ENCODE measurements at places on chromosomes 13 and 19.
A peak's percentile ranks its signal among the peaks of the same experiment; 100 is the strongest.

- no peak for DNase-seq
These were observed 25.2 kb downstream of the COL4A1 start for GRCh38 chr13:110281736-110282135.

DNA sequence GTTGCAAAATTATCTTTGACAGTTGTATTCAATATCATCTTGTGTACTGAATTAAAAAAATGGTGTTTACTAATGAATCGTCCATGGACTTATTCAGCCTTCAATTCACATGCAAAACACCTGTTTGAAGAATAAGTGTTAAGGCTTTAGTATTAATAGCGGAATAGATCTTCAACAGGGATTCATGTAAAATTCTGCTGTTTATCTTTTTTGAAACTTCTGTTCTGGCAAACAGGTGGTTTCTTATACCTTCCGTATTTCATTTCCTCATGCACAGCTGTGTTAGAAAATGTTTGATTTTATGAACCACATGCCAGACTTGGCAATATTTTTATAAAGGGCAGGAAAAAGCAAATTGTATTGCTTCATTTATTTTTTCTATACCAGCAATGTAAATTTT lies 255.7 kb downstream of the DACH1 start:
- DNase-seq = no peak

DNA sequence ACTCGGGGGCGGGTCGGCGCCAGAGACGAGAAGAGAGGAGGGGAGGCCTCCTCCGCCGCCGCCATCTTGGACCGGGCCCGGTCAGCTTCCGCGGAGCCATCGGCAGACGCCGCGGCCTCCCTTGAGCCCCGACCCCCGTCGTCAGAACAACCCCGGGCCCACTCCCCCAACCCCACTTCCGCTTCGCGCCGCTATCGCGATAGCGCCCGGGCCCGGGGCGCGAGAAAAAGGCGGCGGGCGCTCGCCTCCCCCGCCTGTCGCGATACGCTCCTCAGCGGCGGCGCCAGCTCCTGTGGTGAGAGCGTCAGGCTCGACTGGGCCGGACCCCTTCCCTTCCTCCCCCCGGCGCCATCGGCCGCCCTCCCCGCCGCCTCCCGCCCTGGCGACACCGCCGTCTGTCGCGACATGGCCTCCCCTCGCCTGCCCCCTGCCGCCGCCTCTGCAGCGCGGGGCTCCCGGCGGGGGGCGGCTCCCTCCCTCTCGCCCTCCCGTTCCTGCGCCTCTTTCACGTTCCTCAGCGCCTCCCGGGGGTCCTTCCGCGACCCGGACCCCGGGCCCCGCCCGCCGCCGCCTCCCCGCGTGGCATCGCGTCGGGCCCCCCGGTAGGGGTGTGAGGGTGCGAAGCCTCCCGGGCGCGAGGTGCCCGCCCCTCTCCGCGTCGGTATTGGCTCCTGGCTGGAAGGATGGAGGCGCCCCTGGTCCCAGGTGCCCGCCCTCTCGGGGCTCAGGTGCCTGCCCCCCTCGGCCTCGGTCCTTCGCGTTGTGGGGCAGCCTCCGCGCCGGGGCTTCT lies at the start of gene CNOT3:
Gene CNOT3 (plus strand): TSS at position 64 of the 790 bp plus-strand sequence. CDS start 5,217 bp downstream, outside the sequence.
- DNase-seq = no peak

DNA sequence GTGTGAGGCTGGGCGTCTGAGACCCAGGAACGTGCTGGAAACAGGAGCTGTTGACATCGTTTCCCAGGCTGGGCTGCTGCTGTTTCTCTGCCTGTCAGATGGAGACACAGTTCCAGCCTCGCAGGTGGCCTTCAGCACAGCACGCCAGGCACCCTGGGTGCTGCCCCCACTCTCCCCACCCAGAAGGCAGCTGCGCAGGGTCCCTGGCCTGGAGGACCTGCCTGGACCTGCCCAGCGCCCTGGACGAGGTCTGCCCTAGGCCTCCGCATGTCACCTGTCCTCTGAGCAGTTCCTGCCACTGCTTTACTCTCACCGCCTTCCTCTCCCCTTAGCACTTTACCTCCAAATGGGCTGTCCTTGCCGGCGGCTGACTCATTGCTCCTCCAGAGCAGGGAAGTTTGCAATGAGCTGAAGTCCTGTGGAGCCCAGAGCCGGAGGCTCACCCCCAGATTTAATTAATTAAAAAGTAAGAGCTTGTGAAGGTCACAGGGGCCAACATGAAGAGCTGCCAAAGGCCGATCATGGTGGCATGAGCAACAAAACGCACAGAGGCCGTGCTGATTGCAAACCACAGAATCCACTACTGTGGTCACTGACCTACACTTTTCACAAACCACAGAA lies 32.2 kb downstream of the C13orf46 start:
- DNase-seq = no peak

DNA sequence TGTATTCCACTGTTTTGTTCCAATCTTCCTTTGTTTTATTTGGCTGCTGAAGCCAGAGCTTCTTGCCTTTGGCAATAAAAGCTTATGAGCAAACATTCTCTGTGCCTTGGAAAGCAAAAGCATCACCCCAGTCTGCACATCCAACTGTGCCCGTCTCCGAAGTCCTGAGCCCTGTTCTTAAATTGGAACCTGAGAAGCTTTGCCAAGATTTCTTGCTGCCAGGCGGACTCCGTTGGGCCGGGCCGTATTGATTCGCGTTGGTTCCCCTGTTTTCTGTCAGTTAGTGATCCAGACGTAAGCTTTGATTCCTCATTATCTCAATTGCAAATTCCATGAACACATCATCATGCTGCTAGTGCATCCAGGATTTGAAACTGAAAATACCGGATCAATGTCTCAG lies 793.0 kb downstream of the OLFM4 start:
- DNase-seq = no peak

DNA sequence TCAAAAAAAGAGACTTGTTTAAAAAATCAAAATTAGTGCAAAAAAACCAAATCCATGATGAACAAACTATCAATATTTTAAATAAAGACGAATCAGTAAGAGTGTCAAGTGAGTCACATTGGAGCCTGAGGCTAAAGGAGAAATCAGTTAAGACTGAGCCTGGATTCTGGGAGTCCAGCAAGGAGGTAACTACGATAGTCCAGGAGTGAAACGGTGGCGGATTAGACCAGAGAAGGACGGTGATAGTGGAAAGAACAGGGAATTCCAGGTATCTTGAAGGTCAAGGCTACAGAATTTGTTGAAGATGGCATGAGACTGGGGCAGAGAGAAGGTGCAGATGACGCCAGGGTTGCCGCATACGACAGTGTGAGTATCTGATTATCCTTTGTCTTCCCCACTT lies 7.0 kb upstream of the NPAS1 start:
- DNase-seq = no peak

DNA sequence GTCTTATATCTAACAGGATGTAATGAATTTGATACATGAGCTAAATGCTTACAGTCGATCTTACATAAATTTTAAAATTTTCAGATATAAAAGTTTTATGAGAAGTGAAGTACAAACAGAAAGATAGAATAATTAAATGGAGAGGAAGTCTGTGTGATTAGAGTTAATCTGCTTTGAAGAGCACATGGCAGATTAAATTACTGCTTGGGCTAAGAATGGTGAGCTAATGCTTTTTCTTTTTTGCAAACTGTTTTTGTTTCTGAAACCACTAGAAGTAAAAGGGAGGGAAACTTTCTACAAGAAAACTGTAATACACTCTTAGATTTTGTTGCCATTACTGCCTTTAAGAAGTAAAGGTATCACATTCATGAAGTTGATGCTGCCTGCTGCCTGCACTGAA lies 96.3 kb upstream of the SPRY2 start:
- no peak for DNase-seq

GRCh38 chr13:40063278-40063698 lies 407.8 kb downstream of the COG6 start:
- no peak for DNase-seq

DNA sequence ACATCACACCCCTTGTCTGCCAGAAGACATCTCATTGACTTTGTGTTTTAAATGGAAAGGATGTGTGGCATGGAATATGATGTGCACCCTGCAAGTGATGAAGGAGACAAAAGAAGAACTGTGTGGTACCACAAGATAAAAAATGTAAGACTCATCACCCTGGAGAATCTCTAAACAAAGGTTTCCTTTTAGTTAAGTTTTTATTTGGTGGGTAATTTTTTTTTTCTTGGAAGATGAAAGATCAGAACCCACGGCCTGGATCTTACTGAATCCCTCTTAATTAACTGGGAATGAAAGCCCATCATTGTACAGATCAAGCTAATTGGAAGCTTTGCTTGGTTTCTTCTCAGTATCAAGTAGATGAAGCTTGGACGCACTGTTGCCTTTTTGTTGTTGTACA lies 129.6 kb downstream of the DCLK1 start:
- no peak for DNase-seq

DNA sequence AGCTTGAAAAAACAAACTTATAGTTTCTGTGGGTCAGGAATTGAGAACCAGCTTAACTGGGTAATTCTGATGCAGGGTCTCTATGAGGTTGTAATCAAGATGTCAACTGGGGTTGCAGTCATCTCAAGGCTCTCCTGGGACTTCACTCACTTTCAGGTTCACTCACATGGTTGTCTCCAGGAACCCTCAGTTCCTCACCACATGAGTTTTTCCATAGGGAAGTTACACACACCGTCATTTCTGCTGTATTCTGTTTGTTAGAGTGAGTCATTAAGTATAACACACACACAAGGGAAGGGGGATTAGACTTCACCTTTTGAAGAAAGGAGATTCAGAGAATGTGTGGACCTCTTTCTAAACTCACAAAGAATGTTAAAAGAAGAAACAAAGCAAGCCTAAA lies 34.9 kb upstream of the MLNR start:
- no peak for DNase-seq

DNA sequence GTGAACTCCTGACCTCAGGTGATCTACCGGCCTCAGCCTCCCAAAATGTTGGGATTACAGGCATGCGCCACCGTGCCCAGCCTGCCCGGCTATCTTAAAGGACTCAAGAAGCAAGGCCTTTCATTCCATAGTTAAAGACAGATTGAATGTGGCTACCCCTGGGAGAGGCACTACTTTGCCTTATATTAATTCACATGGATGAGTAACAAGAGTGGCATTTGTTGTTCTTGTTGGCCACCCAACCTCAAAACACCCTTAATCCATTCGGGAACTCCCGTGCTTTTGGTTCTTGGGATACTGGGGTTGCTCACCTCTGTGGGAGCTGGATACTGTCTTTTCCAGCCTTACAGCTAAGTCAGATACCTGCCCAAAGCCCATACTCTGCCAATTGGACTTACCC lies 34.4 kb upstream of the ABCC4 start:
- no peak for DNase-seq

DNA sequence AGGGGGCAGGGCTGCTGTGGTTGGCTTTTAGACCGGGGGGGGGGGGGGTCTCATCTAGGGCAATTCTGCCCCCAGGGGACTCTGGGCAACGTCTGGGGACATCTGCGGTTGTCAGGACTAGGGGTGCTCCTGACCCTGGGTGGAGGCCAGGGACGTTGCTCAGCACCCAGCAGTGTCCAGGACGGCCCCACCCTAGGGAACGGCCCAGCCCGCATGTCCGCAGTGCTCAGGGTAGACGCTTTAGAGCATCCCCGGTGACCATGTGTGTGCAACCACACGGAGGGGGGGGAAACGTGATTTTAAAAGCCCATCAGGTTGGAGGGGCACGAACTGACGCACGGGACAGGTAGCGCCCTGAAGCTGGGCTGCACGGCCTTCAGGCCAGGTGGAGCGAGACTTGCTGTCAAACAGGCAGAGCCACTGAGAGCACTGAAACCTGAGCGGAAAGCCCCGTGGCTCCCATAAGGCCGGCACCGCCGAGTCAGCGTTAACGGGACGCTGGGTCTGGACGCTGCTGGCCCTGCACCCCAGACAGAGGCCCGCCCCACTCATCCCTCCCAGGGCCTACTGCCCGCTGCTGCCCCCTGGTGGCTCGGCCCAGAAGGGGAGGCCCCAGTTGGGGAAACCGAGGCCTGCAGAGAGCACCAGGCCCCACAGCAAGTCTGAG lies 8.3 kb downstream of the CACTIN start:
- DNase-seq = peak; percentile 69

DNA sequence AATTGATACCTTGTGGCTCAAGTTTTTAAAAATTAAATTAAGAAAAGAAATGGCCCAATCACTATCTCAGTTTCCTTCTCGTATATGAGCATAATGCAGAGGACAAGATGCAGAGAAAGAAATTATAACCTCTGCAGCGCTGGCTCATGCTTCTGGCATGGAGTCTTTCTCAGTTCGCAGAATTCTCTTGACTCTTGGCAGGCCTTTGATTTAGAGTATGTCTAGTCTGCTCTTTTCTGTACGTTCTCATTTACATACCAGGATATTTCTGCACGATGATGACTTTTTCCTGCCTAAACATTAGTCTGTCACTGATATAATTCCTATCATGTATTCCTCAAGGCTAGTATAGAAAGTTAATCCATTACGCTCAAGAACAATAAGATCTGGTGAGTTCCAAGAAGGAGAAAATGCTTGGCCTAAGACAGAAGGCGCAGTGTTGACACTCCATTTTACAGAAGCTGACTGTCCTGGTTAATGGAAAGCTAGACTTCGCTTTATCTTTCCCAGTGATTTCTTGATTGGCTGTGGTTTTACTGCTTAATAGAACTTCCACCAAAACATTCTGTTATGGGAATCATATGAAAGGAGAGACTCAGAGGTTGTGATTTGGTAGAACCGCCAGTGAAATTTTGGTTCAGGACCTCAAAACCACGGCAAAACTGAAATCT lies 1.7 kb upstream of the SMAD9 start:
- DNase-seq = no peak

DNA sequence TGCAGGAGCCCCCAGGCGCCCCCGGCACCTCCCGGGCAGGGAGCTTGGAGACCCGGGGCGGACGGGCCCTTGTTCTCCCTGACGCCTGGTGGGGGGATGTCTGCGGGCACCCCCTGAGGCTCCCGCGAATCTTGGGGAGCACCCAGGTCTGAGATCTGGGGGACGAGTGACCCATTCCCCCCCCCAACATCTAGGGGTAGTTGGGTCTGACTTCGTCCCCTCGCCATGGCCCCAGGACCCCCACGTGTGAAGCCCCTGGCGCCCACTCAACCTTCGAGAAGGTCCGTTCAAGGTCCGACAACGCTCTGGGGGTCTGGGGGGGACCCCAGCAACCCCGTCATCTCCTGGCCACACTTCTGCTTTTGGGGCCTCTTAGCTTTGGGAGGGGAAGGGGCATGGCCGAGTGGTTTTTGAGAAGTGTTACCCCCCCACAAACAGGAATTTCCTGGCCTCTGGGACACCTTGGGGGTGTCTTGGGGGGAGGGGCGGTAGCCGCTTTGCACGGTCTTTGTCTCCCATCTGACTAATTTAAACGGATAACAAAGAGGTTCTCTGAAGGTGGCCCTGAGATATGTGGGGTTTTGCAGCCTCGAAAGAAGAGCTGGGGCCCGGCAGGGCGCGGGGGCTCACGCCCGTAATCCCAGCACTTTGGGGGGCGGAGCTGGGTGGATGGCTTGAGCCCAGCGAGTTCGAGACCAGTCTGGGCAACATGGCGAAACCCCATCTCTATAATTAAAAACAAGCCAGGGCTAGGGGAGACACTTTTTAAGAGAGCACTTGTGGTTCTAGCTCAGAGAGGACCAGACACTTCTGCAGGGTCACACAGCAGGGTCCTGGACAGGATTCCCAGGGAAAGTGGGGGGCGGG lies 608 bp downstream of the CNN2 start:
- no peak for DNase-seq

GRCh38 chr13:110509971-110510786 lies 51.3 kb downstream of the RAB20 start:
- DNase-seq = no peak

GRCh38 chr19:39494661-39495060 lies 4.1 kb upstream of the DLL3 start:
- no peak for DNase-seq

All from CD4-positive, alpha-beta T cell (primary cell).